CD4-positive, alpha-beta T cell treated with Interferon gamma for 1 hour (primary cell): ENCODE measurements at places on chromosomes 3 and 15.

DNA sequence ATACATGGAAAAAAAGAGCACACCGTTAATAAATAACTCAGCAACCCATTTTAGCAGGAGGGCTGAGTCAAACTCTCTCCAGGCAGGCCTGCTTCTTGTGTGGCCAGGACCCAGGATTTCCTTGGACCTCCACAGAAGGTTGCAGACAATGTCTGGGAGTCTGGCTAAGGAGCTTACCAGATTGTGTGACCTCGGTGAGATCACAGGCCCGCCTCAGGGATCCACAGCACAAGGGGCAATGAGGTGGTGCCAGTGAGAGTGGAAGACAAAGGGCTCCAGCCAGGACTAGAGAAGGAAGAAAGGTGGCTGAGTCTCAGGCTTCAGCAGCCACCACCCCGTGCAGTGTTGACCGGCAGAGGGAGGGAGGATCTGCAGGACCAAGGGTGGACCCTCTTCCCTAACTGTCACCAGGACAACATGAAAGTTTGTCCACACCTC, 32.2 kb upstream of the SEC22A start:
- DNase-seq = no peak

DNA sequence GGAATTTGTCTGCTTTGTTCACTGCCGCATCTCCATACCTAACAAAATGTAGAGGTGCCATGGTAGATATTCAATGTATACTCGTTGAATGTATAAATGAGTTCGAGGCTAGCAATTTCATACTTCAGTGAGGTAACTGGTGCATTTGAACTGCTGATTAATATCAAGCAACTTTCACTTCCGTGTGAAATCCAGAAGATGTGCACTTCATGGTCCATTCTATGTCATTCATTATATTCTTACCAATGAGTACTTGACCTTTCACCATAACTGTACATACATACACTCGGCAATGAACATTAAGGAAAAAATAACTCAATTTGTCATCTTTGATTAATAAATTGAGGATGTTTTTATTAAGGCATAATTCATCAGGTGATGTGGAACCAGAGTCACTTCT, 598.5 kb downstream of the ZNF385D start:
- no peak for DNase-seq

- no peak for DNase-seq
Observed at GRCh38 chr3:123072564-123072963, 5.7 kb downstream of the PDIA5 start.

DNA sequence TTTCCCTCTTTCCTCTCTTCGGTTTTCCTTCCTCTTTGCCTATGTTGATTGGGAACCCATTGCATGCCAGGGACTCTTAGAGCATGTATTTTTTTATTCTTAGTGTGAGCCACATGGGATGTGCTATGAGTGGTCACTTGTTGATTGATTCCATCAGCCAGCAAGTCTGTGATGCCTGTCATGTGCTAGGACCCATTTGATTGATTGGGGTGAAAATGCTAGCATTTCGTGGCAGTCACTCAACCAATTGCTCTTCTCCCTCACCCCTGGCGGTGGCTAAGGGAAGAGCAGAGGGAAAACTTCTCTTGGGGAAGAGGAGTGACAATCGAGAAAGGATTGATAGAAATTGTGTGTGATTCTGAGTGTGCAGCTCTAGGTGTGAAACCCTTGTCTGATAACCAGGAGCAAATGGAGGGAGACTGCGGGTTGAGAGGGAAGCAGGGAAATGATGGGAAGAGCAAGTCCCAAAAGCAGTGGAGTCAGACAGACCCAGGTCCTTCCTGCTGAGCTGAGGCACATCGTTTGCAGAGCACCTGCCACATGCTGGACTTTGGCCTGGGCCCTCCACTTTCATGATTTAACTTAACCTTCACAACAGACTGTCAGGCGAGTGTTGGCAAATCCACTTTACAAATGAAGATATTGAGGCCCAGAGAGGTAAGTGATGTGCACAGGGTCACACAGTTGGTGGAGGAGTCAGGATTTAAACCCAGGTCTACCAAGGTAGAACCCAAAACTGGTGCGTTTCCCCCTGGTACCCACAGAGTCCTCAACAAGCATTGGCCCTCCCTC, 40.0 kb downstream of the SLC6A11 start:
- DNase-seq = no peak

DNA sequence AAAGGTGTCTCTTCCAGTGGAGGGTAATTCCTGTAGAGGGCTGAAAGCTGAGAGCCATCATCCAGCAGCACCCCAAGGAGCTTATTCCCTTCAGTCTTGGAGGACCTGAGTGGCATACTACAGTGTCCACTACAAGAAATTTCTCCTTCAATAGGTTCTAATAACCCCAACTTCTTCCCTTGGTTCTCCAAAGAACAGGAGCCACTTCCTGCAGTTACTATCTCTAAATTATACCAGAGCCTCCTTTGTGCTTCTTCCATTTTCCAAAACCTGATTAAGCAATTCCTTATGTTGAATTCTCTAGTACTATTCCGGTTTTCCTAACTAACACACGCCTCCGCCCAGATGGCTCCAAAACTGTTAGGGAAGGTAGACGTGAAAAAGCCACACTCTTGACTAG, 50.4 kb downstream of the DCLK3 start:
- no peak for DNase-seq
